Psoas muscle (tissue), 8 donors: ENCODE measurements at places on chromosomes 12 and 14. TPM values are rescaled to one million over a fixed set of nuclear protein-coding genes. Genes with fewer than 3 reads are reported as not detected.

The CD163 gene
- total RNA-seq = 52.4 TPM

The RIMBP2 gene
- total RNA-seq = 0.27 TPM

The CLEC2B gene
- total RNA-seq = 8.4 TPM

The SLCO1B1 gene
- total RNA-seq = not detected

The TAS2R9 gene
- not detected for total RNA-seq

The STYK1 gene
- total RNA-seq = 0.06 TPM

The CIROP gene
- not detected for total RNA-seq

The SMCO2 gene
- total RNA-seq = not detected

The LMNTD1 gene
- not detected for total RNA-seq

The MTHFD1 gene
- total RNA-seq = 62.7 TPM

The RNU6-7 gene
- total RNA-seq = not detected

The MANSC1 gene
- 3.5 TPM for total RNA-seq

The CIPC gene
- total RNA-seq = 83.8 TPM

The PLBD1 gene
- total RNA-seq = 6.5 TPM

The TEAD4 gene
- 236 TPM for total RNA-seq

The TCL1B gene
- total RNA-seq = not detected

The PDE3A gene
- 2.1 TPM for total RNA-seq

The CLEC9A gene
- total RNA-seq = not detected

The NOXRED1 gene
- total RNA-seq = 0.26 TPM

The ZC3H14 gene
- 38.7 TPM for total RNA-seq

The GPRC5D gene
- total RNA-seq = not detected

The PMCH gene
- total RNA-seq = not detected

The OSBPL8 gene
- total RNA-seq = 50.7 TPM

The OLR1 gene
- not detected for total RNA-seq

The GMFB gene
- total RNA-seq = 14.6 TPM

The HVCN1 gene
- 3.1 TPM for total RNA-seq

The DTX1 gene
- 0.75 TPM for total RNA-seq

The BCAT1 gene
- 2.9 TPM for total RNA-seq

The ARHGAP9 gene
- 5.4 TPM for total RNA-seq
